ENCODE measurements at places on chromosomes 3 and 15.

GRCh38 chr3:87771337-87772192 lies 287.2 kb downstream of the CGGBP1 start:
- peak; percentile 4 for DNase-seq

DNA sequence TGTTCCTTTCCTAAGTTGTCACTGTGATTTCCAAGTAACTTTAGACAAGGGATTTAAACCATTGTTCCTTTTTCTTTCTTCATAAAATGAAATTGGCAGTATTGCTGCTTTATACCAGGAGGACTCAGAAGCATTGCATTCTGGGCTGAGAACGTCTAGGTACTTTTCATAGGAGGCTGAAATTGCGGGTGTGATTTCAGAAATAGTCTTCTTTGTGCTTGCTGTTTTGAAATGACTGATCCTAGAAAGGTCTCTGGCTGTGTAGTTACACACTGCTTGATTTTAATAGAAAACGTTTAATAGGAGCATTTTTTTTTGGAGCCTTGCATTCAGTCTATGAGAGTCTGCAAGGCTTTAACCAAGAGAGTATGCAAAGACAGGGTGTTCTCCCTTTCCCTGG lies 56.3 kb downstream of the PPM1L start:
- DNase-seq: no peak

- no peak for DNase-seq
Measured at GRCh38 chr15:72135719-72136118, 17.5 kb downstream of the SENP8 start.

- no peak for DNase-seq
Measured at GRCh38 chr15:63050731-63051155, 8.2 kb downstream of the TPM1 start.

GRCh38 chr3:139541532-139542288 lies 2.2 kb upstream of the RBP1 start:
- no peak for DNase-seq

DNA sequence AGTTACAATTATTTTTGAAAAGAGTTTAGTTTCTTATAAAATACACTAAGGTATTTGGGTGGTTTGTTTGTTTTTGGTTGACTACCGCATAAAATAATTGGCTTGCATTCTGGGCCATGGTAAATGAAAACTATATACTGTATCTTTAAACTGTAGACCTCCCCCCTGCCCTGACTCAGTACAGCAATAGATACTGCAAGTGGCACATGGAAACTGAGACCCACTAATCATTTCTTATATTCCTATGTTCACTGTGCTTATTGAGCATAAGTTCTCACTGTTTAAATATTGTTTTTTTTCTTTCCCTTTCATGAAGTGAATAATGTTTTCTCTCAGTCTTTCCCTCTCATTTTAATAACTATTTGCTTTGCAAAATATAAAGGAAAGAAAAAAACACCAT lies 45.8 kb downstream of the RASA2 start:
- DNase-seq: no peak

- no peak for DNase-seq
Measured at GRCh38 chr3:166554023-166554422, 716.8 kb upstream of the BCHE start.

GRCh38 chr15:52180196-52180835 lies 10.9 kb downstream of the GNB5 start:
- DNase-seq: peak; percentile 48

- no peak for DNase-seq
Measured at GRCh38 chr3:116969646-116970045, 260.1 kb downstream of the TUSC7 start.

- no peak for DNase-seq
Measured at GRCh38 chr3:42613462-42613861, 13.0 kb downstream of the NKTR start.

DNA sequence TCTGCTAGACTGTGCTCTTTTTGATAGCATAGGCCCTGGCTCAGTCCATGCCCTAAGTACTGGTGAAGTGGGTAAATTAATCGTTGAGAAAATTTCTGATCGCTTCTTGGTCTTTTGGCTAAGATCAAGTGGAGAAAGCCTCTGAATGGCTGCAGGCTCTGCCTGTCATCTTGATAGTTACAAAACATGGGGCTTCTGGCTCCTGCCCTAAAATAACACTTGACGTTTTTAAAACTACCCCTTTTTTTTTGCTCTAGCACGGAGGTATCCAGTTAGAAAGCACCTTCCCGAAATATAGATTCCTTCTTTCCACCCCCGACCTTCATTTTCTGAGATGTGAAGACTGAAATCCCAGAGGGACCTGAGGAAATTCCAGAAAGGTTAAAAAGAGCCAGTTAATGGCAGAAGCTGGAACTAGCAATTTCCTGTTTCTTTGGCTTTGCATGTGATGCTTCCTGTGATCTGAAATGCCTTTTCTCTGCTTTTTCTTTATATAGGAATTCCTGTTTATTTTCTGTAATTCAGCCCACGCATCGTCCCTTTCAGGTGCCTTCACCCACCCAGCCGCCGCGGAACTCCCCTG lies 799 bp upstream of the C2CD4B start:
- DNase-seq: no peak

GRCh38 chr3:16477521-16477920 lies 36.0 kb downstream of the RFTN1 start:
- DNase-seq: no peak

DNA sequence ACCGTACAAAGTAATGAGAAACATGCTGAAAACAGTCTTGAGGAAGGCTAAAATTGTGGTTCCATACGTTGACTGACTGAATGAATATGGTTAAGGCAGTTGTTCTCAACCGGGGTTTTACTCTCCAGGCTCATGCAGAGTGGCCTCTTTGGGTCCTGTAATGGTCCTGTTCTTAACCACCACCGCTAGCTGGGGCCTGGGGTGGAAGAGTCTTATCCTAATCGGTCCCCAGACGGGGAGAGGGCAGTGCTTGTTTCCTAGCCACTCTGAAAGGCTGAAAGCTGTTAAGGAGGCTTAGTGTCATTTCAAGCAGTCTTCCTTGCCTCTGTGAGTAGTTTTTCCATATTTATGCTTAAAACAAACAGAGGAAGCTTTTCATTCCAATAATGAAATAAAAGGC lies 32.0 kb downstream of the SELENOT start:
- no peak for DNase-seq

- no peak for DNase-seq
Measured at GRCh38 chr3:22979581-22979980, 223.5 kb upstream of the UBE2E2 start.
